RPMI8226 (cell line): ENCODE measurements at places on chromosomes 3 and 15.

GRCh38 chr3:16433701-16434151 is 79.8 kb downstream of the RFTN1 start:
- no peak for DNase-seq

DNA sequence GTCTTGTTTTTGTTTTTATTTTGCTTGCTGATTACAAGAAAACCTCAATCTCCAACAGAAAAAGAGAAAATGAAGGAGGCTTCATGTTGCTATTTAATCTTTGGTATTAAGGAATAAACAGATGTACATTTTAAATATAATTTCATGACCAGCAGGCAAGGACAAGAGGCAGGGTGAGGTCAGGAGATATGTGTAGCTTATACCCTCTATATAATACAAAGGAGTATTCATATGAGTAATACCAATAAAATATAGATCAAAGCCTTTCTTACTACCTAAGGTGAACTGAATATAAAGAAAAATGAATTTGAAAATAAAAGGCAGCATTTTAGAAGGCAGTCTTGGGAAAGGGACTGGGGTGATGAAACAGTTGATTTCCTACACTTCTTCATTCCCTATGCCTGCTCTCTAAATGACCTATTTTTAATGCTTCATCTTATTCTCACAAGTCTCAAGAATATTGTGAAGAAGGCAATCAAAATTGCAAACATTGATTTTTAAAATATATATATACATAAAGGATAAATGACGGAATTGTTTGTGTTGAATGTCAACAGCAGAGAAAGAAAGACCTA is 8.6 kb upstream of the CBLB start:
- DNase-seq = no peak

GRCh38 chr3:106745344-106746168 is 631.7 kb upstream of the CCDC54 start:
- DNase-seq = no peak

DNA sequence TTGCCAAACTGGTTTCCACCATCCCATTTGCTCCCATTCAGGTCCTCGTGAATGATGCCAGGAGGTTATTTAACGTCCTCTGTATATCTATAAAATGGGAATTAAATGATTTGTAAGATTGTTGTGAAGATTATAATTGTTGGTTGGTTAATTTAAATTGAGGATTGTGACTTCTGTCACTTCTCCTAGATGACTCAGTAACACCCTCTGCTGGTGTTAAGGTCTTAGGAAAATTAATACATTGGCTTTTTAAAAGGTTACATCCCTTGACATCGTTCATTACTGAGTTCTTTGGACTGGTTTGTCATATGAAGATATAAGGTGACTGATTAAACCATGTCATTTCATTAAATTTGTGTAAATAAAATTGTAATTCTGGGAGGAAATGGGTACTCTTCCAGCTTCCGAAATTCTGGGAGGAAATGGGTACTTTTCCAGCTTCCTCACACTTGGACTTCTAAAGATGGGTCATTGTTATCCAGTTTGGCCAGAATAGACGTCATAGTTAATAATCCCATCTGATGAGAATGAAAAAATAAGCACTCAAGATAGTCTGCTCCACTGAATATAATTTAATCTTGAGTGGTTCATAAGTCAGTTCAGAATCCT is 33.3 kb upstream of the PAQR5 start:
- peak; percentile 69 for DNase-seq

- no peak for DNase-seq
Observed at GRCh38 chr15:80426316-80426715, 22.1 kb downstream of the ARNT2 start.
